ENCODE measurements at places on chromosomes 1 and 21.

GRCh38 chr1:228987286-228987685, 252.0 kb downstream of the RHOU start:
- DNase-seq, result peak; percentile 10

DNA sequence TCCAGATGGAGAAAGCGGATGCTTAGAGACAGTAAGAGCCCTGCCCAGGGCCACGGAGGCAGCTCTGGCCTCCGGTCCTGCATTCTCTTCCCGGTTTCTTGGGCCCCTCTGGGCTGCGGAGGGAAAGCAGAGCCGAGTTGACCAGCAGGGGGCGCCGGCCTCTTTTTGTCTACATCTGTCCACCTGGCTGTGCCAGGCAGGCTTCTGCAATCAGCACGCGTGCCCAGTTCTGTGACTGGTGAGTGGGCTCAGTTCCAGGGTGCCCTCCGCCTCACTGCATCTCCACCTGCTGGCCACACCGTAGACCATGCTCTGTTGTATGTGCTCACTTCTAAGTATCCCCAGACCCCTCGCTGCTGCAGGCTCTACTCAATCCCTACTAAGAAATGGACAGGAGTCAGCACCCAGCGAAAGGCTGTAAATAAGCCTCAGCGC, 6.7 kb upstream of the HUNK start:
- DNase-seq, result peak; percentile 93

- DNase-seq, result no peak
Observed at GRCh38 chr21:36117286-36117741, 17.6 kb upstream of the CBR3 start.

GRCh38 chr1:63624911-63625310, 31.7 kb downstream of the PGM1 start:
- no peak for DNase-seq

DNA sequence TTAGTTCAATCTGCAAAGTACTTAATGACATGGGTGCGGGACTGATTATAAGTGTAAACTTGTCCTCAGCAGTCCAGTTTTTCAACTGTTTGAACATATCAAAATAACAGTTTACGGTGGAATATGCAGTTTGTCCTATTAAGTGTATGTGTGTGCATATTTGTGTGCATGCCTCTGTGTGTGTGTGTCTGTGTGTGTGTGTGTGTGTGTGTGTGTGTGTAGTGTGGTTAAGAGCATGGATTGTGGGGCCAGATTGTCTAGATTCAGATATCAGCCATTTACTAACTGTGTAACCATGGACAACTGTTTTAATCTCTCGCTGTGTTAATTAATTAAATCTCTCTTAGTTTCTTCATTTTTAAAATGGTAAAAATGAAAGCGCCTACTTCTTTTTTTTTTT, 39.0 kb downstream of the NEXN start:
- DNase-seq, result no peak

- DNase-seq, result no peak
Observed at GRCh38 chr1:180112984-180113647, 41.6 kb upstream of the QSOX1 start.

- DNase-seq, result no peak
Observed at GRCh38 chr1:178412400-178412770, 84.4 kb downstream of the CLEC20A start.

DNA sequence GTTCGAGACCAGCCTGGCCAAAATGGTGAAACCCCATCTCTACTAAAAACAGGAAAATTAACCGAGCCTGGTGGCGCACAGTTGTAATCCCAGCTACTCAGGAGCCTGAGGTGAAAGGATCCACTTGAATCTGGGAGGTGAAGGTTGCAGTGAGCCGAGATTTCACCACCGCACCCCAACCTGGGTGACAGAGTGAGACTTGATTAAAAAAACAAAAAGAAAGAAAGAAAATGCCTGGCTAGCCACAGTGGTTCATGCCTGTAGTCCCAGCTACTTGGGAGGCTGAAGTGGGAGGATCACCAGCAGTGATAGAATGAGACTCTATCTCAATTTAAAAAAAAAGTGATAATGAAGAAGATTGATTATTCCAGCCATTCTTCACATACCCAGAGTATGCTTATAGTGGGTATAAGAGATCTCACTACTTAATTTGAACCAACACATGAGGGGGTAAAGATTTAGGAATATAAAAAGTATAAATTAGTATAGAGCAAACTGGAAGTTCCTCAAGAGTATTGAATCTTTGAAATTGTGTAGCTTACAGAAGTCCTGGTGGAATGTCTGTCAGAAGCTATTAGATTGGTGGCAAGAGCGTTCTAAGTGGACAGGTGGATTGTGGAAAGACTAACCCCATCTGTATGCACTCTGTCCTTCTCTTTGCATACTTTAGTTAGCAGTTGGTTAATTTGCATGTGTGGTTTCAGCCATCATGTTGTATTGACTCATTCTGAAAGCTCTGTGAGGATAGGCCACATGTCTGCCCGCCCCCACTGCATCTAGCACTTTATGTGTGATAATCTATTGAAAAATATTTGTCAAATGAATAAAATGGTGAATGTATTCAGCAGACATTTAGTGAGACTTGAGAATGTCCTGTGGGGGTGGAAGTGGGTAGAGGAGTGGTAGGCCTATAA, 25.0 kb downstream of the RLF start:
- DNase-seq, result no peak

- no peak for DNase-seq
Observed at GRCh38 chr1:25727088-25727487, 72.9 kb upstream of the SELENON start.

DNA sequence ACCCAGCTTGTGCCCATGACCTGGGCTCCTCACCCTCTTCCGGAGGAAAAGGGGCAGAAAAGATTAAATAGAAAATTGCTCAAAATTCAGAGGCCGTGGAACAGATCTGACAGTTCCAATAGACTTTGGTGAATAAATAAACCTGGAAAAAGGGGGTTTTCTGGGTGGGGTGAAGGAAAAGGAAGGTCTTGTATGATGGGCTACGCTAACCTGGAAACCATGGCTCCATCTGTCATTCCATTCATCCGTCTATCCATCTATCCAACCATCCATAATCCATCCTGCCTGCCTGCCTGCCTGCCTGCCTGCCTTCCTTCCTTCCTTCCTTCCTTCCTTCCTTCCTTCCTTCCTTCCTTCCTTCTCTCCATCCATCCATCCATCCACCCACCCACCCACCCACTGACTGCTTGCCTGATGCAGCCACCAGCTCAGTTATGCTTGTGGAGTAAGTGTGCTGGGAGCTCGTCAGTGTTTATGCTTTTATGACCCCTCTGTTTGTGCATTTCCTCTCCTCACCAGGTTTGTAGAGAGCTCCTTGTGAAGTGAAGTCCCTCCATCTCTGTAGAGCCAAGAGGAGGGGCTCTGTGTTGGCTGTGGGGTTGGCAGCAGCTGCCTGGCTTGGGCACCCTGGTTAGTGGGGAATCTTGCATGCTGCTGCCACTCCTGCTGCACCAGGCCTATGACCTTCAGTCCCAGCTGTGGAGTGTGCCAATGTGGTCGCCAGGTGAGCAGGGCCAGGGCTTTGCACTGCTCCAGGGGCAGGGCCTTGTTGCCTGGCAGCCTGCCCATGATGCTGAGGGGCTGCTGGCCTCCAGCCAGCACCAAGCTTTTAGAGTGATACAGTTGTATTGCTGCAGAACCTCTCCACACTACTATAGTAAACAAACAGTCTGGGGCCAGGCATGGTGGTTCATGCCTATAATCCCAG, 16.0 kb upstream of the POU3F1 start:
- DNase-seq, result peak; percentile 97

- no peak for DNase-seq
Observed at GRCh38 chr1:228039986-228040385, 33.2 kb downstream of the WNT3A start.

GRCh38 chr21:10430005-10430404, 91.4 kb upstream of the TPTE start:
- DNase-seq, result no peak
